ENCODE measurements at places on chromosomes 2 and 18. TPM values are rescaled to one million over a fixed set of nuclear protein-coding genes. Genes with fewer than 3 reads are reported as not detected.

DIPK1C gene
- total RNA-seq, result 1.5 TPM

TXNDC9 gene
- total RNA-seq, result 25.3 TPM

CNTNAP5 gene
- total RNA-seq, result not detected

EPHA4 gene
- total RNA-seq, result 24.3 TPM

DNA sequence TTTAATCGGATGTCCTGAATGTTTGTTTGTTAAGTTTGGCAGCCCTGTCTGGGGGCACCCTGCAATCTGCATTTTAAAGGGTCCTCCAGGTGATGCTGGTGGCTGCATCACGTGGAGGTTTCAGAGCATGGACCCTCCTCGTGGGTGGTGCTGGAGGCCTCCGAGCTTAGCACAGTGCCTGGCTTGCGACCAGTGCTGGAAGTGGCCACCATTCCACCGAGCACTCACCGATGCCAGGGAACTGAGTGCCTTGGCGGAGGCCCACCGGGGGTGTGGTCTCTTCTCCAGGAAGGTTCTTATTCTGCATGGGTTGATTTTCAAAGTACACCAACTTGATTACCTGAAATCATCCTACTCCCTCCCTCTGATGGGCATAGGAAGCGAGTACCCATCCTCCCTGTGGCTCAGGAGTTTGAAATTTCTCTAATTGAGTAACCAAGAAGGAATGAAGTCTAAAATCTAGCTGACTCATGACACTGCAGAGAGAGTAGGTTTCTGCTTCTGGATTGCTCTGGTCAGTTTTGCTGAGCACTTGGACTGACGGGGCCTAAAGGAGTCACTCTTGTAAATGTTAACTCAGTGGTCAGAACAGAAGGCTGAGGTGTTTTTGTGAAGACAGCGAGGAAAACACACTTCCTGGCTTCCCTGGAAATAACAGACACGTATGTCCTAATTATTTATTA lies 58.1 kb upstream of the SLC66A3 start:
- H3K27ac ChIP-seq, result no peak overlapping the region
- no peak for DNase-seq
- no peaks in the 10 kb centered on the region for H3K27me3 ChIP-seq
- H3K4me1 ChIP-seq, result no peaks in the 10 kb centered on the region
- H3K36me3 ChIP-seq, result no peaks in the 10 kb centered on the region

- H3K4me3 ChIP-seq, result no peak overlapping the region
- no peak for DNase-seq
- H3K27me3 ChIP-seq, result no peaks in the 10 kb centered on the region
- H3K4me1 ChIP-seq, result peaks cover 16% of the 10 kb centered on the region
Observed at GRCh38 chr18:10444314-10445006, 10.0 kb upstream of the APCDD1 start.

- no peaks in the 10 kb centered on the region for H3K4me1 ChIP-seq
- no peaks in the 10 kb centered on the region for H3K27me3 ChIP-seq
- H3K4me3 ChIP-seq, result no peak overlapping the region
- no peak overlapping the region for H3K27ac ChIP-seq
Observed at GRCh38 chr2:61235716-61236115, 73.7 kb downstream of the C2orf74 start.

DNA sequence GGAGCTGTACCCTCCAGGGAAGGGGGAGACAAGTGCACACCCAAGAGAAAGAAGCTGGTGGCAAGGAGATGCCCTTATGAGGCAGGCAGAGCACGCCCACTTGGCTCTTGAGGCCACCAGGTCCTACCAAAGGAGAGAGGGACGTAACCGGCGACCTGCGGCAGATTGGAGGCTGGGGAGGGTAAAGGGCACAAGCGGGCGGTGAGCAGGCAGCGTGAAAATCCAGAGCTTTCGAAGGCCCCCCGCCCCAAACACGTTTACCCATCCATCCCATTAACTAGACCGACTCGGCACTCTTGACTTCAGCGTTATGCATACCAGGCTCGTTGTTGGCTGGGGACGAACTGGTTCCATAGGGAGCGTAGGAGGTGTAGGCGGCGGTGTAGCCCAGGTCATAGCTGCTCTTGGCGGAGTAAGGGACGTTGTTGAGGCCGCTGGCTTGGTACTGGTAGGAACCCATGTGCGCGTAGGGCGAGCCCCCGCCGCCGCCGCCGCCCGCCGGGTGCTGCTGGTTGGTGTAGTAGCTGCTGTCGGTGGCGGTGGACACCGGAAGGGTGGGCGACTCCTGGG lies 794 bp downstream of the DLX2 start:
- peak overlapping the region; percentile 63 for H3K27ac ChIP-seq
- peaks cover 66% of the 10 kb centered on the region for H3K4me1 ChIP-seq
- no peaks in the 10 kb centered on the region for H3K36me3 ChIP-seq
- DNase-seq, result no peak
- H3K27me3 ChIP-seq, result peaks cover 19% of the 10 kb centered on the region

GRCh38 chr2:58635801-58636375 lies 394.8 kb upstream of the FANCL start:
- DNase-seq, result no peak
- no peaks in the 10 kb centered on the region for H3K4me1 ChIP-seq
- H3K27me3 ChIP-seq, result no peaks in the 10 kb centered on the region
- no peak overlapping the region for H3K27ac ChIP-seq
- H3K36me3 ChIP-seq, result no peaks in the 10 kb centered on the region
- no peak overlapping the region for H3K4me3 ChIP-seq

- DNase-seq, result no peak
- no peak overlapping the region for H3K27ac ChIP-seq
- no peaks in the 10 kb centered on the region for H3K36me3 ChIP-seq
- no peak overlapping the region for H3K4me3 ChIP-seq
- peaks cover 5% of the 10 kb centered on the region for H3K4me1 ChIP-seq
Observed at GRCh38 chr2:11357428-11357972, 13.1 kb upstream of the ROCK2 start.

DNA sequence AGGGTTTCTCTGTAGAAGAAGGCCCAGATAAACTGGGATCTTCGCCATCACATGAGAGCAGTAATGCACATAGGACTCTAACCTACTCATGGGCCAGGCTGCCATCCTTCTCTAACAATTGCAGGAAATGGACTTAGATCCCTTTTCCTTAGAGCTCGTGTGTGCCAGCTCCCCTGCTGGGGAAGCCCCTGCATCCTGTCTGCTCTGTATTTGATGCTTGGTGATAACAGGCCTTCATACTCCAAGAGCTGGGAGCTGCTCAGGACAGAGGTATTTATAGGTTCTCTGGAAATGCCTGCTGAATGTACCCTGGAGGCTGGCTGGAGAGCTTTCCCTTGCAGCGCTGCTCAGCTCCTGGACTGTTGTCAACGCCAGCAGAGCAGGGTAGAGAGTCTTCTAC lies 249.6 kb downstream of the MTX2 start:
- H3K4me3 ChIP-seq, result no peak overlapping the region
- H3K4me1 ChIP-seq, result no peaks in the 10 kb centered on the region
- no peaks in the 10 kb centered on the region for H3K36me3 ChIP-seq
- DNase-seq, result no peak

GRCh38 chr18:27950648-27951228 lies 226.2 kb downstream of the CDH2 start:
- DNase-seq, result no peak
- H3K4me3 ChIP-seq, result no peak overlapping the region
- H3K27ac ChIP-seq, result no peak overlapping the region
- no peaks in the 10 kb centered on the region for H3K36me3 ChIP-seq
- H3K4me1 ChIP-seq, result no peaks in the 10 kb centered on the region

GRCh38 chr2:24513281-24514071 lies 22.4 kb downstream of the NCOA1 start:
- no peaks in the 10 kb centered on the region for H3K27me3 ChIP-seq
- no peak overlapping the region for H3K27ac ChIP-seq
- H3K4me3 ChIP-seq, result no peak overlapping the region
- no peaks in the 10 kb centered on the region for H3K36me3 ChIP-seq
- no peaks in the 10 kb centered on the region for H3K4me1 ChIP-seq

DNA sequence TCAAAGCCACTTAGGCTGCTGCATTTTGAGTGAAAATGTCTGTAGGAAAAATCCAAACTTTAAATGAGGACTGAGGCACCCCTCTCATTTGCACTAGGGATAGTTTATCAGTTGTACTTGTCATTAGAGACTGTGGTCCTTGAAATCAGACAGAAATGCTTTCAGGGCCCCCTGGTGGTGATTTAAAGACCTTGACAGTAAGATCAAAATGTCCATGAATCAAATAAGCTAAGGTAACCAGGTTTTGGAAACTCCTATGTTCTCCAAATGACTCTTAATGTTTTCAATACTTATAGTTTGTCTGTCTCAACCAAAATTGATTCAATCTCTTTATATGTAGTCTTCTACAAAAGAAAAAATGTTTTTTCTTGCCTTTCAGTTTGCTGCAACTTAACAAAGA lies 28.8 kb upstream of the DDX18 start:
- DNase-seq, result no peak
- H3K4me1 ChIP-seq, result no peaks in the 10 kb centered on the region
- H3K4me3 ChIP-seq, result no peak overlapping the region
- no peaks in the 10 kb centered on the region for H3K36me3 ChIP-seq
- no peaks in the 10 kb centered on the region for H3K27me3 ChIP-seq

DNA sequence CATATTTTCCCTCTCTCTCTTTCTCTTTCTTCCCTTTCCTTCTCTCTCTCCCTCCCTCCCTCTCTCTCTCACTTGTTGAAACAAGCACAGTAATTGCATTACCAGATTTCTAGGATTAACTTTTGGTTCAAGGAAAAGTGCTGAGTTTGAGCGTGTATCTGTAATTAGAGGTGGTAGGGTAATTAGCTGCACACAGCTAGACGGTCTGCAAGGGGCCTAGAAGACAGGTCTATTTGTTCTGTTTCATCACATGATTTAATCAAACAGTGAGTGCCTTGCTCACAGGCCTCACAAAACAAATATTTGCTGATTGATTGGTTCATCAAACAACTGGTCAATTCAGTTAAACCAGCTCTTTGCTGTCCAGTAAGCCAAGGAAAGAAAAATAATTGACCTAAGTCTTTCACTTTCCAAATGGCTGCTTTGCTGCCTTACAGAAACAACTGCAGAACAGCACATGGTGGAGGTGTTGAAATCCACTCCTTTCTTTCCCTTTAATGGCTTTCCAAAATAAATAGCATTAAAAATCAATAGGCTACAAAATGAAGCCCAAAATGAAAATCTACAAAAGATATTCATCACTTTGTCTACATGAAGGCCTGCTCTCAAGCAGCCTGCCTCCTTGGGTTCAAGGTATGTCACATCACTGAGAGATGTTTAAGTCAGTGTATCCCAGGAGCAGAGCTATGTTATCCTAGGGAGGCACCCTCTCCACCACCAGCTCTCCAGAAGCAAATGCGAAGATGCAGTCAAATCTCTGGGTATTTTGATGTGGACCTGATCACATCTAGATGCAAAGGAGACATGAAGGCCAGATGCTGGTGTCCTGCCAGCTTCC lies 264.4 kb upstream of the SIX2 start:
- no peaks in the 10 kb centered on the region for H3K4me1 ChIP-seq
- no peak overlapping the region for H3K27ac ChIP-seq
- H3K27me3 ChIP-seq, result no peaks in the 10 kb centered on the region
- H3K4me3 ChIP-seq, result no peak overlapping the region
- no peaks in the 10 kb centered on the region for H3K36me3 ChIP-seq

DNA sequence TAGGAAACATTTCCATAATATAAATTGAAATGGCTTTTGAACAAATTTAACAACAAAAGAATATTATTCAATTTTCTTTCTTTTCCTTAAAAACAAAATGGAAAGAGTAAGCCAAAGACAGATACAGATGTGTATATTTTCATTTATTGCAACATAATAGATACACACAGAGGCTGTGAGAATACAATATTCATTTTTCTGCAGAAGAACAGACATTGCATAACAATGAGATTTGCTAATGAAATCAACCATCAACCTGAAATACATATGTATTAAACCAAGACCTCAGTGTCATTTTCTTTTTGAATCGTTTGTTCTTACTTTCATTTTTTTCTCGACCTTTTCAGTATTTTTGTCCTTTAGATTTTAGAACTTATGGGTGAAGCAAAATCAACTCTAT lies 95.1 kb downstream of the BAZ2B start:
- H3K27ac ChIP-seq, result no peak overlapping the region
- H3K36me3 ChIP-seq, result no peaks in the 10 kb centered on the region
- H3K27me3 ChIP-seq, result no peaks in the 10 kb centered on the region

- no peaks in the 10 kb centered on the region for H3K36me3 ChIP-seq
- no peaks in the 10 kb centered on the region for H3K27me3 ChIP-seq
- no peak overlapping the region for H3K4me3 ChIP-seq
- no peak overlapping the region for H3K27ac ChIP-seq
Observed at GRCh38 chr2:73949802-73950201, 23.1 kb downstream of the DGUOK start.

- H3K36me3 ChIP-seq, result no peaks in the 10 kb centered on the region
- no peak overlapping the region for H3K27ac ChIP-seq
- H3K4me1 ChIP-seq, result no peaks in the 10 kb centered on the region
- H3K27me3 ChIP-seq, result no peaks in the 10 kb centered on the region
Observed at GRCh38 chr2:221642447-221642846, 70.3 kb upstream of the EPHA4 start.

- DNase-seq, result no peak
- H3K4me3 ChIP-seq, result no peak overlapping the region
- H3K27me3 ChIP-seq, result no peaks in the 10 kb centered on the region
- no peaks in the 10 kb centered on the region for H3K36me3 ChIP-seq
- no peaks in the 10 kb centered on the region for H3K4me1 ChIP-seq
Observed at GRCh38 chr2:118151831-118152230, 63.6 kb downstream of the INSIG2 start.

DNA sequence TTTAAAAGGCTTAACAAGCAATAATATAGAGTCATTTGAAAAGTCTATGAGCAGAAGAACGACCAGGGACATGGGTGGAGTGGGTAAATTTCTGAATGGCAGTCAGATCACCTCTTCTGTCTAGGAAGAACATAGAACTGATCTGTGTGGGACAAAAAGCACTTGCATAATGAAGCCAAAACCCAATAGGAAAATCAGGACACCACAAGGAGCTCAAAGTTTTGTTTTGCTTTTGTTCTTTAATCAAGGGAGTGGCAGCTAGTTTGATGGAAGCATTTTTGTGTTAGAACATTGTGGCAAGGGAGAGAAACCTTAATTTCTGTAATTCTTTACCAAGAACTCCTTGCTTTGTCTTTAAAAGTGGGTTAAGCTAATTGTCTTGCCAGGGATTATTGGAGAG lies 240.2 kb upstream of the TANK start:
- H3K4me1 ChIP-seq, result no peaks in the 10 kb centered on the region
- H3K27me3 ChIP-seq, result no peaks in the 10 kb centered on the region
- H3K4me3 ChIP-seq, result no peak overlapping the region

GRCh38 chr2:185625604-185626003 lies 113.0 kb upstream of the FSIP2 start:
- no peak for DNase-seq
- no peak overlapping the region for H3K4me3 ChIP-seq
- no peaks in the 10 kb centered on the region for H3K4me1 ChIP-seq
- H3K36me3 ChIP-seq, result no peaks in the 10 kb centered on the region
- H3K27ac ChIP-seq, result no peak overlapping the region

DNA sequence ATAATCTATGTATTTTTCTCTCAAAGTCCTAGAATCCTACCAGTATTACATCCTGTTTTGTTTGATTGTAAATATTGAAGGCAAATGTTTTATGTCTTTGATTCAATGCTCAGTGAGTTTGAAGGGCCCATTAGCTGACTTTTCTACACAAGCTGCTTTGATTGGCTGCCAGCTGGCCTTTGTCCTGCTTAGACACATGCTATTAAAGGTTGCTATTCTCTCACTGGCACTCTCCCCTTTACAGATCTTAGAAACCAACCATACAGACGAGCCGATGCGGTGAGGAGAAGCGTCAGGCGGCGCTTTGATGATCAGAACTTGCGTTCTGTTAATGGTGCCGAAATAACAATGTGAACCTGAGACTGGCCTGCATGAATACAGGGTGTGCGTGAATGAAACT lies 69.7 kb downstream of the PRPF40A start:
- DNase-seq, result peak; percentile 29
- H3K27me3 ChIP-seq, result no peaks in the 10 kb centered on the region
- peak overlapping the region; percentile 21 for H3K27ac ChIP-seq

- no peaks in the 10 kb centered on the region for H3K27me3 ChIP-seq
- no peaks in the 10 kb centered on the region for H3K36me3 ChIP-seq
- no peak for DNase-seq
- no peak overlapping the region for H3K4me3 ChIP-seq
Observed at GRCh38 chr2:455015-455705, 167.3 kb upstream of the ALKAL2 start.
